Calu3 (cell line): ENCODE measurements at places on chromosomes 11 and 22. TPM values are rescaled to one million over a fixed set of nuclear protein-coding genes. Genes with fewer than 3 reads are reported as not detected.
A peak's percentile ranks its signal among the peaks of the same experiment; 100 is the strongest.

GRCh38 chr11:78310500-78310909, 107.1 kb downstream of the GAB2 start:
- no peaks in the 10 kb centered on the region for H3K36me3 ChIP-seq
- DNase-seq, result no peak
- no peaks in the 10 kb centered on the region for H3K27me3 ChIP-seq
- no peak overlapping the region for H3K27ac ChIP-seq
- H3K4me3 ChIP-seq, result no peak overlapping the region

- H3K27ac ChIP-seq, result no peak overlapping the region
- no peaks in the 10 kb centered on the region for H3K4me1 ChIP-seq
- H3K27me3 ChIP-seq, result no peaks in the 10 kb centered on the region
- H3K36me3 ChIP-seq, result no peaks in the 10 kb centered on the region
- DNase-seq, result no peak
Observed at GRCh38 chr11:134660416-134660815, 248.4 kb upstream of the B3GAT1 start.

POU2AF2 gene
- 0.35 TPM in 1 of 2 replicates, not detected in the other for total RNA-seq

- H3K4me1 ChIP-seq, result peaks cover 12% of the 10 kb centered on the region
- H3K4me3 ChIP-seq, result no peak overlapping the region
- H3K36me3 ChIP-seq, result no peaks in the 10 kb centered on the region
- H3K27me3 ChIP-seq, result peaks cover 44% of the 10 kb centered on the region
- H3K27ac ChIP-seq, result no peak overlapping the region
Observed at GRCh38 chr11:114215871-114216795, 80.1 kb upstream of the NNMT start.

- no peak overlapping the region for H3K4me3 ChIP-seq
- H3K27me3 ChIP-seq, result no peaks in the 10 kb centered on the region
- H3K27ac ChIP-seq, result no peak overlapping the region
Observed at GRCh38 chr11:71914617-71915189, 13.7 kb downstream of the XNDC1N start.

OR6A2 gene
- total RNA-seq, result 0.09 TPM in 1 of 2 replicates, not detected in the other

PTGDR2 gene
- 0.29 and 0.31 TPM in 2 replicates for total RNA-seq

- H3K4me1 ChIP-seq, result peaks cover 23% of the 10 kb centered on the region
- H3K4me3 ChIP-seq, result no peak overlapping the region
- H3K27ac ChIP-seq, result no peak overlapping the region
- DNase-seq, result no peak
Observed at GRCh38 chr11:77401486-77402217, 72.2 kb downstream of the PAK1 start.

DNA sequence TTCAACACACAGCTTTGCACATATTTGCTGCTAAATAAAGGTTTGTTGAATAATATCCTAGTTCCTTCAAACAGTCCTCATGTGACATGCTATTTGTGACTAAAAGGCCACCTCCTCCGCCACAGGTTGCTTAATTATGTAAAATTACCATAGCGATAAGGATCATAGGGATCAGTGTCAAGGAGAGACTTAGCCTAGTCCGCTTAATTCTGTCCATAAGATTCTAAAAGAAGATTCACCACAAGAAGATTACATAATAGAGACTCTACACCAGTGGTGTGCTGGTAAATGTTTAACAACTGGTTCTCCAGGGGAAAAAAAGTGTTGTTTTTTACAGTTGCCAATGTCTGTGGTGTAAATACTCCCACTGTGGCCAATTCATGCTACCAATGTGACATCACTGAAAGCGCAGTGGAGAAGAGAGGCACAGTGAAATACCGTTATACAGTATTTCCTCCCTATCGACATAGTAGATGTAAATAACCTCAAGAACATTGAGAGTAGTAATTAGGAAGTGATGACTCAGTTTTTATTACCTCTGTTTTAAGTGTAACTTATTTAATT, 4.2 kb upstream of the CHRDL2 start:
- H3K4me1 ChIP-seq, result no peaks in the 10 kb centered on the region
- peaks cover 75% of the 10 kb centered on the region for H3K27me3 ChIP-seq
- H3K36me3 ChIP-seq, result no peaks in the 10 kb centered on the region
- H3K27ac ChIP-seq, result no peak overlapping the region
- no peak for DNase-seq

DNA sequence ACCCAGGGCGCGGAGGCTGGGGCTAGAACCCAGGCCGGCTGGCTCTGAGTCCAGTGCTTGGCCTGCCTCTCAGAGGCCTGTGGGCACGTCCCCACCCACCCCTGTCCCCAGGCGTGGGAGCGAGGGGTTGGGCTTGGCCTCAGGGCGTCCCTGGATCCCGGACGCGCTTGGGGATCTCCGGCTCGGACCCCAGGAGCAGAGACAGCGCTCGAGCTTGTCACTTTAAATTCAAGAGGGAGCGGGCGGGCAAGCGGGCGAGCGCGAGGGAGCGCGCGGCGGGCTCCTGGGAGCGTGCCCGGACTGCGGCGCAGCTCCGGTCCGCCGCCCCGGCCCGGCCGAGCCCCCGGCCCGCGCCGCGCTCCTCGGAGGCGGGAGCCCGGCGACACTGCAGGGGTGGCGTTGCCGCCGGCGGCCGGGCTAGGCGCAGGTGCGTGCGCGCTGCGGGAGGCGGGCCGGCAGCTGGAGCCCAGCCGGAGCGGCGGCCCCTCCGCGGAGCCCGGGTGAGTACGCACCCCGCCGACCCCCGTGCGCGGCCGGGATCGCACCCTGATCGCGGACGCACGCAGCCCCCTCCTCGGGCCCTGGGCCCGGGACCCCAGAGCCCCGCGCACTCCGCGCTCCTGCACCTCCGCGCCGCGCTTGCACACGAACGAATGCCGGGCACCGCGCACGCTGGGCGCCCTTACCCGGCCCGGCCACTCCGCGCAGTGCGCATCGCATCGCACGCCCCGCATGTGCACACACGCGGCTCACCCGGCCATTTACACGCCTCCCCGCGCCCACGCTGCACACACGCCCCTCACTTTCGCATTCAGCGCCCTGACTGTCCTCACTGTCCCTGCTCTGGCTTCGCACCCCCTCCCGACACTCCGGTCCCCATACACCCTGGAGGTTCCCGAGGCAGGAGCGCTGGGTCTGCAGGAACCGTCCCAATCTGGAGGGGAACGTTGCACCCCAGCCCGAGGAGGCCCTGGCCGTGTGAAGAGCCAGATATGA, at the start of gene SYT12:
SYT12 (plus strand) TSS at position 174 of the 996 bp plus-strand sequence. CDS start 7,011 bp downstream, outside the sequence.
- peak; percentile 34 for DNase-seq
- peak within 1 kb of the TSS; percentile 47 for H3K27ac ChIP-seq
- H3K4me3 ChIP-seq, result peak within 1 kb of the TSS; percentile 75
- peaks cover 15% of the 10 kb centered on the region for H3K36me3 ChIP-seq

GRCh38 chr11:45523760-45524159, 141.7 kb downstream of the CHST1 start:
- no peaks in the 10 kb centered on the region for H3K36me3 ChIP-seq
- no peaks in the 10 kb centered on the region for H3K4me1 ChIP-seq
- no peak overlapping the region for H3K27ac ChIP-seq

DNA sequence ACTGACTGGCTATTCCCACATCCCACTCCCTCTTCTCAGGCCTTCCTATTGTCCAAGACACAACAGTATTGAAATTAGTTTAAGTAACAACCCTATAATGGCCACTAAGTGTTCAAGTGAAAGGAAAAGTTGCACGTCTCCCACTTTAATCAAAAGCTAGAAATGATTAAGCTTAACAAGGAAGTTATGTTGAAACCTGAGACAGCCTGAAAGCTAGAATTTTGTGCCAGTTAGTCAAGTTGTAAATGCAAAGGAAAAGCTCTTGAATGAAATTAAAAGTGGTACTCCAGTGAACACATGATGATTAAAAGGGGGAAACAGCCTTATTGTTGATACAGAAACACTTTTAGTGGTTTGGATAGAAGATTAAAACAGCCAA, 332.7 kb downstream of the CASP12 start:
- H3K36me3 ChIP-seq, result no peaks in the 10 kb centered on the region
- no peak for DNase-seq
- peak overlapping the region; percentile 6 for H3K4me3 ChIP-seq
- H3K4me1 ChIP-seq, result peaks cover 20% of the 10 kb centered on the region

OR2D2 gene
- not detected in 2 replicates for total RNA-seq

- peaks cover 21% of the 10 kb centered on the region for H3K36me3 ChIP-seq
- no peak for DNase-seq
- H3K4me1 ChIP-seq, result peaks cover 28% of the 10 kb centered on the region
- no peaks in the 10 kb centered on the region for H3K27me3 ChIP-seq
- H3K4me3 ChIP-seq, result no peak overlapping the region
- no peak overlapping the region for H3K27ac ChIP-seq
Observed at GRCh38 chr22:38138961-38139360, 28.5 kb upstream of the BAIAP2L2 start.
